ENCODE measurements at places on chromosomes 12 and 14. TPM values are rescaled to one million over a fixed set of nuclear protein-coding genes. Genes with fewer than 3 reads are reported as not detected.
A peak's percentile ranks its signal among the peaks of the same experiment; 100 is the strongest.

GRCh38 chr14:96631621-96632362 is 129.6 kb downstream of the PAPOLA start:
- no peaks in the 10 kb centered on the region for H3K36me3 ChIP-seq
- no peaks in the 10 kb centered on the region for H3K4me1 ChIP-seq
- no peaks in the 10 kb centered on the region for H3K27me3 ChIP-seq
- no peak overlapping the region for H3K27ac ChIP-seq

DNA sequence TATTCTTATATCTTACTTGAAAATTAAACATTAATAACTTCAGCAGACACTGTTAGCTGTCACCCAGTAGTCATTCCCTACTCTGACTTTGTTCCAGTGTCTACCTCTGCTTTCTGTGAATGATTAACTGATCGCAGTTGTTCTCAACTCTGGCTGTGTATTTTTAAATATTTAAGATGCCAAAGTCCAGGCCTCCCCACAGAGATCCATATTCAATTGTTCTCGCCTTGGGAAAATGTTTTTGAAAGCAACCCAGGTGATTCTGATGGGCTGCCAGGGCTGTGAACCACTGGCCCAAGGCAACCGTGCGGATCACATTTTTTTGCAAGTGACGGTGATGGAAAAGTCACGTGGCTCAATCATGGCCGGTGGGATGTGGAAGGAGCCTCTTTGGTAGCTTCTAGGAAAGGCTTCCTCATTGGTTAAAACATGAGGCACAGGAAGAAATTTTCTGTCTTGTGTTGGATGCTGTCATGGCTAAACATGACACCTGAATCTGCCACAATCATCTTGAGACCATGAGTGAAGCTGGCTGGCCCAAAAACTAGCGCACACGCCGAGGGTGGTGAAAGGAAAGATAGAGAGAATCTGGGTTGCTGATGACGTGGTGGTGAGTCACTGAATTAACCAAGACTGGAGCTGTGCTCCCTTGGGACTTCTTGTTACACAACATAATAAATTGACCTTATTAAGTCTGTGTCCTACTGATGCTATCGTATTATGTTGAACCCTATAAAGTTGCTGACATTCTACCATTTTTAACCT is 37.2 kb downstream of the RDH12 start:
- peak; percentile 65 for DNase-seq
- H3K4me1 ChIP-seq = peaks cover 9% of the 10 kb centered on the region
- H3K4me3 ChIP-seq = no peak overlapping the region
- no peaks in the 10 kb centered on the region for H3K27me3 ChIP-seq
- H3K27ac ChIP-seq = no peak overlapping the region
- no peaks in the 10 kb centered on the region for H3K36me3 ChIP-seq

- no peak overlapping the region for H3K27ac ChIP-seq
- DNase-seq = no peak
- H3K36me3 ChIP-seq = no peaks in the 10 kb centered on the region
- no peaks in the 10 kb centered on the region for H3K27me3 ChIP-seq
Measured at GRCh38 chr12:63805704-63806672, 26.3 kb downstream of the RXYLT1 start.

GRCh38 chr14:93957333-93957710 is 19.0 kb downstream of the ASB2 start:
- H3K27ac ChIP-seq = no peak overlapping the region
- no peaks in the 10 kb centered on the region for H3K36me3 ChIP-seq
- H3K27me3 ChIP-seq = no peaks in the 10 kb centered on the region
- H3K4me3 ChIP-seq = no peak overlapping the region

DNA sequence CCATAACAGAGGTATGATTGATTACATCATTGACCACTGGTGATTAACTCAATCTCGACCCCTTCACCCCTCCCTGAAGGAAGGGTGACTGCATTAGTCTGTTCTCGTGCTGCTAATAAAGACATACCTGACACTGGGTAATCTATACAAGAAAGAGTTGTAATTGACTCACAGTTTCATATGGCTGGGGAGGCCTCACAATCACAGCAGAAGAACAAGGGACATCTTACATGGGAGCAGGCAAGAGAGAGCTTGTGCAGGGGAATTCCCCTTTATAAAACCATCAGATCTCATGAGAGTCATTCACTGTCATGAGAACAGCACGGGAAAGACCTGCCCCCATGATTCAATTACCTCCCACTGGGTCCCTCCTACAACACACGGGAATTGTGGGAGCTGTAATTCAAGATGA is 55.9 kb upstream of the TMCC3 start:
- no peaks in the 10 kb centered on the region for H3K27me3 ChIP-seq
- DNase-seq = no peak
- H3K27ac ChIP-seq = no peak overlapping the region
- H3K36me3 ChIP-seq = no peaks in the 10 kb centered on the region

GRCh38 chr12:2337031-2338010 is 284.5 kb downstream of the CACNA1C start:
- no peak for DNase-seq
- peaks cover 94% of the 10 kb centered on the region for H3K4me1 ChIP-seq
- no peak overlapping the region for H3K4me3 ChIP-seq
- peak overlapping the region; percentile 92 for H3K27ac ChIP-seq

DNA sequence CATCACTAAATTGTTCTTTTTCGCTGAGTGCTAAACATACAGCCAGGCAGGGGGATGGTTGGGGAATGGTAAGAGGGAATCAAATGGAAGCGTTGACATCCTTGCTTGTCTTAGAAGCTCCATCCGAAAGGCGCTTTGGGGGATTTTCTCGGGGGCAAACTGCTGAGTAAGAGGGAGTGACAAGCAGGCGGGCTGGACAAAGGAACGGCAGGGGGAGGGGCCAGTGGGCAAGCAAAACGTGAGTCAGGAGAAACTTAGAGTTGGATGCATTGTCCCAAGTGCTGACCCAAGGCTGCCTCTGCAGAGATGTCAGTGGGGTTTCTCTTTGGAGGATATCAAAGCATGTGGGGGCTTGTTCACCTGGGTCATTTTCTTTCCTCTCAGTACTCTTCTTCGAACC is 480.5 kb downstream of the VRK1 start:
- H3K4me3 ChIP-seq = no peak overlapping the region
- H3K4me1 ChIP-seq = peaks cover 11% of the 10 kb centered on the region
- DNase-seq = no peak
- H3K36me3 ChIP-seq = no peaks in the 10 kb centered on the region
- no peaks in the 10 kb centered on the region for H3K27me3 ChIP-seq

DNA sequence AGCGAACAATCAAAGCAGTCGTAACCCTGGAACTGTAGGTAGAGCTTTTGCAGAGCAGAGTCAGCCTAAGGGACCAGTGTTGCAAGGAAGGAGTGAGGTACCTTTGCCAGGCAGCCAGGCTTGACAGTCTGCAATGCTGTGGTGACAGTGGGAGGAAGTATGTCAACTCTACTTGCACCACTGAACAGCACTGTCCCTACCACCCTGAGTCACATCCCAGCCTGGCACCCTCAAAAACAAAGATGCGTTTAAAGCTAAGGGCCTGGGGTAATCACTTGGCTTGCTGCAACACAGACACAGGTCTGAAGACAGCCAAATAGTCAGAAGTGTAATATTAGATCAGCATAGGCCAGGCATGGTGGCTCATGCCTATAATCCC is 141.9 kb downstream of the DPF3 start:
- no peak overlapping the region for H3K27ac ChIP-seq
- no peak for DNase-seq
- H3K4me1 ChIP-seq = no peaks in the 10 kb centered on the region
- no peaks in the 10 kb centered on the region for H3K27me3 ChIP-seq

Gene ABCC9
- total RNA-seq = 0.63 TPM

Gene TSPAN19
- total RNA-seq = not detected

Data from SJSA1 (cell line).